ENCODE measurements at places on chromosomes 7 and 10.
A peak's percentile ranks its signal among the peaks of the same experiment; 100 is the strongest.

GRCh38 chr10:133110133-133110532 lies 22.4 kb downstream of the ADGRA1 start:
- no peak for ATAC-seq

GRCh38 chr7:26046150-26046549 lies 105.8 kb upstream of the NFE2L3 start:
- ATAC-seq: no peak

DNA sequence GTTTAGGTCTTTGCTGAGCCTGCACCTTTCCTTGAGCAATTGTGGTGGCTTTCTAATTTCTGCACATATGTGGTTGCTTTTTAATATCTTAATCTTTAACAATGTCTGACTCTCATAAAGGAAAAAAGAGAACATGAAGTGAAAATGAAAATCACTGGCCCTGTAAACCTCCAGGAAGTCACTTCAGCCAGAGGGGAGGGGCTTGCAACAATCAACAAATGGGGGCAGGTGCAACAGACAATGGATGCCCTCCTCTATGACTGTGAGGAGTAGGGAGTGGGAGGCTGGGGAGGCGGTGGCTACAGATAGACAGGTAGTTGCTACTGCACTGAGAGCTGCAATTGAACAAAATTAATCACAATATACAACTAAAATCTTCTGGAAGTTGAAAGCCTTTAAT lies 1377.4 kb downstream of the XPNPEP1 start:
- ATAC-seq: no peak

- ATAC-seq: no peak
These were observed 21.9 kb upstream of the NEUROD6 start for GRCh38 chr7:31362401-31362800.

DNA sequence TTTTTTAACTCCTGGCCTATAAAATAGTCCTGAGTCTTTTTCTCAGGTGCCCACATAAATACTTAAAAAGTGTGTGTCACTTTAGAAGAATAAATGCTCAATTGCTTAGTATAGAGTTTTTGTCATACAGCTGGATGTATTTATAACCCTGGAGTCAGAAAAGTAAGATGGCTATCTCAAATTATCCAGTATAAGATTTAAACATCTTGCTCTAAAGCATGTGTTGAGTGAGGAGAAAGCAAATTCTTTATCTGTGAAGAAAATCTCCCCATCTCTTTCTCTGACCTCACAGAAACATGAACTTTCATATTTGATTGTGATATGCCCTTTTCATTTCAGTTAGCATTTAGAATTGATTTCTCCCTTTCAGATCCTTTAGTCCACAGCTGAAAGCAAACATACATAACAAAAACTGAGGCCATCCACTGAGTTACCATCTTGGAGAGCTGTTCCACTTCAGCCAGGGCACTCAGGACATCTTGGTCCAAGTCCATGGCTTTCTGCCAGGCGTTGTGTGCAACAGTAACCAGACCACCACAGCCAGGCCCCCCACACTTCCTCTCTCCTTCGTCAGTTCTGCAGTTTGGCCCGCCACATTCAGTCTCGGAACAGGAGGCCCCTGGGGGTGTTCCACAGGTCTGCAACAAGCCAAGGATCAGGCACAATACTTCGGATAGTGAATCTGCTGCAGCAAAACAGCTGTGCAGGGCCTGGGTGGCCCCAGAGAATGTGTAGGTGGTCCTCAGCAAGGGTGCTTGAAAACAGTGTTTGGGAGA lies 40.9 kb downstream of the DLD start:
- ATAC-seq: peak; percentile 24

Measured in SK-N-SH treated with all-trans-retinoic acid at 6 μM for 48 hours (cell line).